ENCODE measurements at places on chromosomes 5 and 9. TPM values are rescaled to one million over a fixed set of nuclear protein-coding genes. Genes with fewer than 3 reads are reported as not detected.

- H3K36me3 ChIP-seq: no peaks in the 10 kb centered on the region
- DNase-seq: no peak
- H3K27me3 ChIP-seq: no peaks in the 10 kb centered on the region
Measured at GRCh38 chr5:151092762-151093161, 11.9 kb upstream of the TNIP1 start.

- DNase-seq: no peak
- H3K36me3 ChIP-seq: no peaks in the 10 kb centered on the region
- H3K4me3 ChIP-seq: no peak overlapping the region
Measured at GRCh38 chr5:83562071-83562606, 90.6 kb downstream of the VCAN start.

- H3K27me3 ChIP-seq: no peaks in the 10 kb centered on the region
- H3K4me3 ChIP-seq: no peak overlapping the region
- H3K36me3 ChIP-seq: peaks cover 1% of the 10 kb centered on the region
- no peak overlapping the region for H3K27ac ChIP-seq
- no peak for DNase-seq
Measured at GRCh38 chr5:38994324-38994927, 79.8 kb downstream of the RICTOR start.

DNA sequence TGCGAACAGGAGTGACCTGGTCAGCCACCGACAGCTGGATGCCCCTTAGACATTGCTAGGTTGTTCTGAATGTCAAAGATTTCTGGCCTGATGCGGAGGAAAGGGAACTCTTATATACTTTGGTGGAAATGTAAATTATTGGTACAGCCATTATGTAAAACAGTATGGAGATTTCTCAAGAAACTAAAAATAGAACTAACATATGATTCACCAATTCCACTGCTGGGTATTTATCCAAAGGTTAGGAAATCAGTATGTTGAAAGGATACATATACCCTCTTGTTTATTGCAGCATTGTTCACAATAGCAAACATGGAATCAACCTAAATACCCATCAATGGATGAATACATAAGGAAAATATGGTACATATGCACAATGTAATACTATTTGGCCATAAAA lies 31.8 kb downstream of the DMRT3 start:
- H3K27ac ChIP-seq: no peak overlapping the region
- H3K36me3 ChIP-seq: no peaks in the 10 kb centered on the region
- H3K4me3 ChIP-seq: no peak overlapping the region
- H3K4me1 ChIP-seq: no peaks in the 10 kb centered on the region
- DNase-seq: no peak

DNA sequence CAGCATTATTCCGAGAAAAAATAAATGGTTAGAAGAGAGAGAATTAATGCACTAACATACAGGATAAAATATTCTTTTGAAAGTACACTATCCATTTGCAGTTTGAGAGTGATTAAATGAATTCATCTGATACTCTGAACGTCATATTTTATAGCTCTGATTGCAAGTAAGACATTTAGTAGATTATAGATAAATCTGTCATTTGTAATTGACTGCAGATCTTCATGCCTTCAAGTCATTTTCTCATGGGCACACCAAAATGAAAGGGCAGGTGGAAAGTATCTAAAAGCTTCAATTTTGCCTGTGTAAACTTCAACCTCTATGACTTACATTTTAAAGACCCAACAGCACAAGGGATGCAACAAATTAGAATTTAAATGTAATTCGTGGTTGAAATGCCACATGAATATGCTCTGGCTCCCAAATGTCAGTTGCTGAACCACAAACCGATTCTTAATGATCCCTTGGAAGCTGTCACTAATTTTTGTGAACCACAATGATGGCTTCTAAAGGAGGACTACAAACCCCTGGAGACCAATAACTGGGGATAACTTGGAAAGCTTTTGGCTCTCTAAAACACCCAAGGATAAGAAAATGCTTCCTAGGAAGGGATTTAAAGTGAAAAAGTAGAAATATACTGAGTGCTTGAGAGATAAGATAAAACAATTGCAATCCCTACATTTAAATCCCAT lies 3.9 kb downstream of the TYRP1 start:
- H3K27me3 ChIP-seq: no peaks in the 10 kb centered on the region
- DNase-seq: no peak
- no peak overlapping the region for H3K27ac ChIP-seq
- no peak overlapping the region for H3K4me3 ChIP-seq
- H3K36me3 ChIP-seq: no peaks in the 10 kb centered on the region
- H3K4me1 ChIP-seq: no peaks in the 10 kb centered on the region

DNA sequence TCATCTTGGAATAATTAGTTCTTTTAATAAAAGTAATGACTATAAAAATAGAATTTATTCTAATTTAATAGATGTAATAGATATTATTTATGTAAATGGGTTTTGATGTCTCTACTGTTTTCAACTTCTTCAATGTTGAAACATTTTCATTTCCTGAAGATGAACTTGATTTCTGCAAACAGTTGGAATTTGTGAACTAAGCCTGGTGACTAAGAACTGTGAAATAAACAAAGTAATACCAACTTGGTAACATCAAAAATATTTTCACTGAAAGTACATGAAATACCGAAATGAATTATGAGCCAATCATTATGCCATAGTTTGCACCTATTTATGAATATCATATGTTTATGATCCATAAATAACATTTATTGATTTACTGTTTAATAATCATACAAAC lies 143.8 kb upstream of the FGF10 start:
- no peak for DNase-seq
- no peaks in the 10 kb centered on the region for H3K36me3 ChIP-seq
- no peaks in the 10 kb centered on the region for H3K27me3 ChIP-seq
- no peak overlapping the region for H3K4me3 ChIP-seq
- no peak overlapping the region for H3K27ac ChIP-seq
- no peaks in the 10 kb centered on the region for H3K4me1 ChIP-seq

- H3K4me1 ChIP-seq: no peaks in the 10 kb centered on the region
- H3K4me3 ChIP-seq: no peak overlapping the region
- no peaks in the 10 kb centered on the region for H3K27me3 ChIP-seq
- no peak overlapping the region for H3K27ac ChIP-seq
Measured at GRCh38 chr5:31283326-31283725, 89.8 kb downstream of the CDH6 start.

GRCh38 chr5:168600409-168600808 lies 21.2 kb upstream of the PANK3 start:
- H3K27ac ChIP-seq: no peak overlapping the region
- no peaks in the 10 kb centered on the region for H3K4me1 ChIP-seq
- H3K36me3 ChIP-seq: no peaks in the 10 kb centered on the region
- H3K27me3 ChIP-seq: no peaks in the 10 kb centered on the region
- no peak for DNase-seq

DNA sequence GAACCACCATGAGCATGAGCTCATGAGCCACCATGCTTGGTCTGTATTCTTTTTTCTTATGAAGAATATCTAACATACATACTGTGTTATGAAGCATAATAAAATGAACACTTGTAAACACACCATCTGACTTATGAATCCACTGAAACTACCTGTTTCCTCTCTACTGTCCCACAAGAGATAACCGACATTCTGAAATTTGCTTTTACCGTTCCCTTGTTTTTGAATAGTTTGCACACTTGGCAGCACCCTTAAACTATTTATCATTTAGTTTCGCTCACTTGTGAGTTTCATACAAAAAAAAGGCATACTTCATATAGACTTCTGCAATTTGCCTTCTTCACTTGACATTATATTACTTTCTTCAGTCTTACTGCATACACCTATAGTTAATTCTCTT lies 8.9 kb downstream of the LARS1 start:
- H3K4me1 ChIP-seq: no peaks in the 10 kb centered on the region
- no peak overlapping the region for H3K27ac ChIP-seq
- DNase-seq: no peak
- no peaks in the 10 kb centered on the region for H3K36me3 ChIP-seq
- H3K27me3 ChIP-seq: no peaks in the 10 kb centered on the region

GRCh38 chr9:105131981-105132380 lies 112.5 kb upstream of the SLC44A1 start:
- H3K27ac ChIP-seq: no peak overlapping the region
- H3K4me1 ChIP-seq: no peaks in the 10 kb centered on the region
- H3K4me3 ChIP-seq: no peak overlapping the region
- H3K36me3 ChIP-seq: no peaks in the 10 kb centered on the region

DNA sequence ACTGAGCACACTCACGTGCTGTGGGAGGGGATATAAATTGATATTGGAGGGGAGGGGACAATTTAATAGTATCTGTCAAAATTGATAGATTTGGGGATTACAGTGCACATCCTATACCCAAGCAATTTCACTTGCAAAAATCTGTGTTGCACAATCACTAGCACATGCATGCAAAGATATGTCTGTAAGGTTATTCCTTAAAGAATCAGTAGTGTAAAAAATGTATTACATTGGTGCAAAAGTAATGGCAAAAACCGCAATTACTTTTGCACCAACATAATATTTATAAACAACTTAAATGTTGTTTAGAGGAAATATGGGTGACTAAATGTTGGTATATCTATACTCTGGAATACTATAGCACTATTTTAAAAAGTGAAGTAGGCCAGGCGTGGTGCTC lies 108.7 kb downstream of the LHX2 start:
- no peak for DNase-seq
- H3K4me3 ChIP-seq: no peak overlapping the region
- H3K27me3 ChIP-seq: no peaks in the 10 kb centered on the region
- H3K4me1 ChIP-seq: no peaks in the 10 kb centered on the region

The SIL1 gene
- total RNA-seq: 48.7 TPM

The GRIA1 gene
- 6.5 TPM for total RNA-seq

The FCN2 gene
- 0.32 TPM for total RNA-seq

The ZNF300 gene
- total RNA-seq: 6.6 TPM

The BTNL9 gene
- total RNA-seq: 33.0 TPM

The PCDHB7 gene
- 6.7 TPM for total RNA-seq

The FOXI1 gene
- total RNA-seq: not detected

The IL4 gene
- not detected for total RNA-seq

Measured in aorta (tissue), 5 donors.